Cardiac septum (tissue), 1 donor: ENCODE measurements at places on chromosomes 16 and 17. TPM values are rescaled to one million over a fixed set of nuclear protein-coding genes. Genes with fewer than 3 reads are reported as not detected.

CIITA gene
- total RNA-seq, result 7.2 TPM

WDR45B gene
- total RNA-seq, result 45.4 TPM

GALR2 gene
- not detected for total RNA-seq

CDRT15 gene
- not detected for total RNA-seq

TLCD2 gene
- total RNA-seq, result 2.6 TPM

PEX12 gene
- total RNA-seq, result 9.2 TPM

C1QL1 gene
- total RNA-seq, result 0.97 TPM

C1QTNF8 gene
- not detected for total RNA-seq

ITGAE gene
- total RNA-seq, result 20.3 TPM

EFNB3 gene
- 0.78 TPM for total RNA-seq
